ENCODE measurements at places on chromosomes 2 and 18.
A peak's percentile ranks its signal among the peaks of the same experiment; 100 is the strongest.

- no peak for DNase-seq
Measured at GRCh38 chr2:101256316-101256715, 3.6 kb downstream of the CNOT11 start.

DNA sequence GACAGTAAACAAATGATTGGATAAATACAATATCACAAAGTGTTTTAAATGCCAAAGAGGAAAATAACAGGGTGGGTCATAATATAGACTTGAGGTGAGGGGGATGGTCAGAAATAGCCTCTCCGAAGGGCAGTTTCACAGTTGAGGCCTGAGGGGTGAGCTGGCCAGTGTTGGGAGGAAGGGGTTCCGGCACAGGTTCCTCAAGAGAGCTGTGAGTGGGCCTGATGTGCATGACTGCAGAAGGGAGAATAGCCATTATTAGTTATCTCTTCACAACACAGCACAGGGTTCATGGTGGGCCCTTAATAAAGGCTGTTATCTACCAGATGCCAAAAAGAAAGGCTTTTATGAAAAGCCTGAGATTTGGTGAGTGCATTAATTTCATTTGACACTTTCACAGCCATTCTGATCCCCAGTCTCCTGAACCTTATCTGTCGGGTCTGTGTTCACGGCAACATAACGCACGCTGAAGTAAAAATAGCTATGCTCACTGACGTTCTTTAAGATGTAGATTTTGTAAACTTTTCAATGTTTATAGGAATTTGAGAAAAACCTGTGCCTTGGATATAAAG lies 39.6 kb downstream of the POLR1A start:
- no peak for DNase-seq

- no peak for DNase-seq
Measured at GRCh38 chr2:180690611-180691010, 289.8 kb upstream of the UBE2E3 start.

DNA sequence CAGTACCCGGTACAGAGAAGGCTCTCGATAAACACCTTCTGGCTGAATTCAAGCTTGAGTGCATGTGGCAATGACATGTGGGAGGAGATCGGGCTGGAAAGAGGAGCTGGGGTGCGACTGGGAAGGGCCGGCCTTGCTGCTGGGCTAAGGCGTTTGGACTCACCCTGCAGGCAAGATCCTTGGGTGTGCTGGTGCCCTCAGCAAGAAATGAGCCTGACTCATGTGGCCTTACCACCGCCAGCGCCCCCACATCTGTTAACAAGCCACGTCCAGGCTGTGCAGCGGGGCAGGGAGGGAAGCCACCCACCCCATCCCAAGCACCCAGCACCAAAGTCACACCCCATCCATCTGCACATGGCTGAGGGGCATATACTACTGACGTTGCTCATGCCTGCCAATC lies 1.3 kb downstream of the HS1BP3 start:
- no peak for DNase-seq

GRCh38 chr18:67574749-67575148 lies 58.2 kb upstream of the DSEL start:
- no peak for DNase-seq

DNA sequence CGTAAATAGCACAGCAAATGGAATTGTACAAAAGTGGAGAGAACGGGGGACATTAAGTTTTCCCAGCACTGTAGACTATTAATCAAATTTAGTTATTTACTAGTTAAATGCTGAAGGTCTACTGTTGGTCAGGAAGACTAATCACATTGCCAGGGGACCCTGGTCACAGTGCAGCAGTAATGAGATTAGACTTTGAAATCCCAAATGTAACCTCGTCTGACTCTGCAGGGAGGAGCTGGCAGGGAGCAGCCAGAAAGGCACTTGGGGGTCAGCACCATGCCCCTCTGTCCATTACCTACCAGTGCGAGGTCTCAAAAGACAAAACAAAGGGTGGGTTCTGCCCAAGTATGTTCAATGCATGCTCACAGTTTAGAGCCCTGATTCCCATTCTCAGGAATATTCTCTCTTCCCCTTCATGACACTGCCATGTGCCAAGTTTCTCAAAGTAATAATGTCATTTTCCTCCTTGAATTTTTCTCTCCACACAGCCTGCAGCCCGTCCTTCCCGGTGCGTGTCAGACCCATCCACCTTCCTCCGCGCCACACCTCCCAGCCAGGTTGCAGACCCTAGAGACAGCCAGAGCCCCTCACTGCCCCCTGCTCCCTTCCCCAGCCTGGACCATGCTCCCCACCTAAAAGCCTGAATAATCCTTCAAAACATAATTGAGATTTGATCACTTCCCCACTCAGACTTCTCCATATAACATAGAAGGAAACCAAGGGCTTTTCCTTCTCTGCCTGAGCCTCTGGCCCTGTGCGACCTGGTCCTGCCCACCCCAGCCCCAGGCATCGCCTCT lies 52.5 kb downstream of the TMEM18 start:
- no peak for DNase-seq

- no peak for DNase-seq
Measured at GRCh38 chr2:82055846-82056245, 1751.3 kb upstream of the LRRTM1 start.

DNA sequence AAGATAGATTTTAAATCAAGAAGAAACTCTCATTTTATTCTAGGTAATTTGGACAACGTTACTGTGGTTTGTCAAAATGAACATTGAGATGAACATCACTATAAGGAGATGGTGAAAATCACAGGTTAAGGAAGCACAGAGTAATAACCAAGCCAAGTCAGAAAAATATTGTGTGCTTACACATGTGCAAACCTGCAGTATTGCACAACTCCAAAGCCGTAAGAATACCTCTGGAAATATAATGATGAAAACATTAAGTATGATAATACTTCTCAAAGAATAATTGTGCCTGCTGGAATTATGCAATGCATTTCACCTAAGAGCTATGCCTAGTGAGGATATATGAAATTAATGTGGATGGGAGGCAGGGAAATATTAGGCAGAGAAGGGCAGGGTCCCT lies 21.1 kb upstream of the GALNT5 start:
- DNase-seq = no peak

- DNase-seq = no peak
Measured at GRCh38 chr2:236986524-236987330, 99.0 kb upstream of the COPS8 start.

DNA sequence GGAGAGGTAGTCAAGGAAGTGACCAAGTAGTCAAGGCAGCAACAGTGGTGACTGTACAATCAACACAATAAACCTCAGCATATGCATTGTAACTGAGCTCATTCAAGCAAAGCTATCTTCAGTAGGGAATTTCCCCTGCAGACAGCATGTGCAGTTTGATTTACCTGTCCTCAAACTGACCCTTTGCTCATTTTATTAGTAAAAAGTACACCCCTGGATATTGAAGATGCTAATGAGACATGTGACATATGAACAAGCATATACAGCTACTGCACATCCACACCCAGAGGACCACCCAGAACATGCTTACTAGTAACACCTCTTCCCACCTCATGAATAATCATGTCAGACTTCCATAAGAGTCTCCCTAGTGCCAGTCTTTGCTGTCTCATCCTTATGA lies 15.4 kb downstream of the C2orf81 start:
- DNase-seq = no peak

DNA sequence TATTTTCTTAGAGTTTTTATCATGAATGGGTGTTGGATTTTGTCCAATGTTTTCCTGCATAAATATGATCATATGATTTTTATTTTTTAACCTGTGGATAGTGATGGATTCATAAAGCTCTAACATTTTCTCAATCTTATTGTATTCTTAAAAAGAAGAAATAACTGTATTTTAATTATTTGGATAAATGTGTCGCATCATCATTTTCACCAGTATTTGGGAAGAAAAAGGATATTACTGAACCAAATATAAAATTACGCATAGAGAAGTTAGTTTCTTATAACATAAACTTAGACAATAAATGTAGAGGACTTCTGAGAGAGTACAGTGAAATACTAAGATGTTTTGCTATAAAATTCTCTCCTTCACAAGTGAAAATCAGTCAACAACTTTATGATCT lies 126.0 kb upstream of the CHST9 start:
- DNase-seq = no peak

DNA sequence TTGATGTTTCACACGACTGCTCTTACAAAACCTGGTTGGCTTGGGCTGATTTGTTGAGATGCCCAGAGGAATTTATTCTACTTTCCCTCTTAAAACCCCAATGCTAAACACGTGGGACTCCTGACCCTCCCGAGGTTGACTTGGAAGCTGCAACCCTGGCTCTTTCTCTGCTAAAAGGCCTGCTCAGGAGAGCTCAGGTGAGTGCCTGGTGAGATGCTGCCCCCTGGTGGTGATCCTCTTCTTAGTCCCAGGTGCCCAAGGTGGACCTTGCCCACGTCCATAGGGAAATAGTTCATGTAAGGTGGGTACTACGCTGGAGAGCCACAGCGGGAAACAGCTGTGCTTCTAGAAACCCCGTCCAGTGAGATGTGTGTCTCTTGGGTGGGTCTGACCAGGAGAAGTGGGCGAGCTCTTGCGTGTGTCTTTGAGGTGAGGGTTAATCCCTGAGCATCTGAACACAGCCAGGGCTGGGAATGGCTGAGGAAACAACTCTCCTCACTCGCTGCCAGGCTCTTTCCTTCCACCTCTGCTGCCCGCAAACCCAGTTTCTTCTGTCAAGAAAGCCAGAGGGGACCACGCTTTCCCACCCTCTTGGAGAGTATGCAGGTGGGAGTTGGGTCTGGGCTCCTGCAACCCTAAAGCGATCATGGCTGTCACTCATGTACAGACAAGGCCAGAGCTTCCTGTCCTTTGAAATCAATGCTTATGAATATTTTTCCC lies 25.5 kb upstream of the PXDN start:
- DNase-seq = peak; percentile 38

- DNase-seq = no peak
Measured at GRCh38 chr2:168179592-168179991, 67.8 kb downstream of the STK39 start.

GRCh38 chr2:71601136-71602114 lies 148.1 kb downstream of the DYSF start:
- no peak for DNase-seq

- DNase-seq = no peak
Measured at GRCh38 chr2:52467189-52467588, 1300.4 kb upstream of the CHAC2 start.

DNA sequence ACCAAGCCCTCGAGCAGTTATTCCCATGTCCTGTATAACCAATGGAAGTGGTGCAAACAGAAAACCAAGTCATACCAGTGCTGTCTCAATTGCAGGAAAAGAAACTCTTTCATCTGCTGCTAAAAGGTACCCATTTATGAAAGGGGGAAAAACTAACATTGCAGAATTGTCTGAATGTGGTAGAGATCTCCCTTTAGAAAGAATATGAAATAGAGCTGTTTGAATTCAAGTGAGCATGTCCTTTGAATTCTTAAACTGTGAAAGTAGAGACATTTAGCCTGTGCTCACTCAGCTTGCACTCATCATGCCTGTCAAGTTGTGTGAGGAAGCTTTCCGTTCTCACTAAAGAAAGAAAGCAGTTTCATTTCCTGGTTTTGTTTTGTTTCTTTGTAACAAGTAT lies 87.4 kb downstream of the EML4 start:
- DNase-seq = no peak

- DNase-seq = no peak
Measured at GRCh38 chr2:236612737-236613136, 43.1 kb downstream of the ACKR3 start.

GRCh38 chr2:58688813-58689212 lies 447.7 kb upstream of the FANCL start:
- no peak for DNase-seq

DNA sequence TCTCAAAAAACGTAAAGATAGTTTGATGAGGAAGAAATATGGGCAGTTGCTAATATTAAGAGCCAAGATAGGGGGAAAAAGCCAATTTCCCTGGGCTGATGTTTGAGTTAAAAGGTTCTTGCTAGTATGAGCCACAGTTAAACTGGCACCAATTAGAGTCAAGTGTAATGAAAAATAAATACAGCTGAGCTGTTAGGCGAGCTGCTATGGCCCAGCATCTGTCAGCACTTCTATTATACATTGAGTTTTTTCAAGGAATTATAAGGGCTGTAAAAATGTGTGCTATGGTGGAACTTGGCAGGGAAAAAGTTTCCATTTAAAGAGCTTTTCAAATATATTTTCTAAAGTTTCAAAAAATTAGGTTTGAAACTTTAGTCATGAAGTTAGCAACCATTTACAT lies 279.6 kb downstream of the CYRIA start:
- no peak for DNase-seq

GRCh38 chr2:9380702-9381628 lies 42.4 kb downstream of the ITGB1BP1 start:
- no peak for DNase-seq

DNA sequence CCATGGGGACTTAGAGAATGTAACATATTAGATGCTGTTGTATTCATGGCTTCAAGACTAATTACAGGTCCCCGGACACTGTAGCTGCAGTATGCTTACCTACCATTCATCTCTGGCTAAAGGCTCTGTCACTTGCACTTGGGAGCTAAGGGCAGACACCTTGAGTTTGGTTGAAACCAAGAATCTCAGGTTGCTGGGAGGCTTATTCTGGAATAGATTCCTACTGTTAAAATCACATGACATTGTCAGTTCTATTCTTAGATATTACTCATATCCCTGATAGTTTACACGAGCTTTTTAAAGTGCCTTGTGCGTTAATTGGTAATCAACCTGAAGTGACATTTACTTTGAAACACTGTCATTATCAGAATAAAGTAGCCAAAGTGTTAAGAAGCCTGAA lies 73.0 kb upstream of the EPB41L5 start:
- no peak for DNase-seq

GRCh38 chr2:123164216-123164615 lies 860.9 kb upstream of the CNTNAP5 start:
- DNase-seq = no peak

- no peak for DNase-seq
Measured at GRCh38 chr18:46321955-46322354, 217.8 kb downstream of the HAUS1 start.

- no peak for DNase-seq
Measured at GRCh38 chr2:62467475-62468321, 38.3 kb downstream of the TMEM17 start.

DNA sequence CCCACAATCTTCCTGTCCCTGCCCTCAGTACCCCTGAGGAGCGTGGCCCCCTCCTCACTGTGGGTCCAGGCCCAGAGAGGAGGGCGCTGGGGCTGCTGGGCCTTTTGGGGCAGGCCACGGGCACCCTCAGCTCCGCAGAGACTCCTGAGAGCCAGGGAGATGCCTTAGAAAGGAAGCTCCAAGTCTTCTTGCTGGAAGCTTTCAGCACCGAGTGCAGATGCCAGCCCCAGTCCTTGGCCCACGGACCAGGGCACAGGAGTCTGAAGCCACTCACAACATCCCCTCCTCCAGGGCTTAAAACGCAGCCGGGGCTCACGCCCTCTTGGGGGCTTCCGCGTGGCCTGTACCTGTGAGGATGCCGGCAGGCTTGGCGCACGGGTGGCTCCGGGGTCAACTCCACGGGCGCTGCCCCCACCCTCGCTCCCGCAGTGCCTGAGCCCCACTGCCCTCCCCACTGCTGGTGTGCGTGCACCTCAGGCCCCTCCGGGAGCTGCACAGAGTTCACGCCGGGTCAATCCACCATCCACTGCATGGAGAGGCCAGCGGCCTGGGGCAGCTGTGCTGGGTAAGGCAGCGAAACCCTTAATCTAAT lies 72.1 kb upstream of the CTDP1 start:
- no peak for DNase-seq

- DNase-seq = no peak
Measured at GRCh38 chr2:71154798-71155197, 24.4 kb downstream of the MPHOSPH10 start.

GRCh38 chr2:113089916-113090315 lies 22.1 kb downstream of the IL1F10 start:
- no peak for DNase-seq

GRCh38 chr2:33058716-33059470 lies 112.1 kb downstream of the LTBP1 start:
- DNase-seq = no peak

- DNase-seq = no peak
Measured at GRCh38 chr2:205058409-205058808, 513.1 kb downstream of the PARD3B start.
